ENCODE measurements at places on chromosomes 2 and 18.

DNA sequence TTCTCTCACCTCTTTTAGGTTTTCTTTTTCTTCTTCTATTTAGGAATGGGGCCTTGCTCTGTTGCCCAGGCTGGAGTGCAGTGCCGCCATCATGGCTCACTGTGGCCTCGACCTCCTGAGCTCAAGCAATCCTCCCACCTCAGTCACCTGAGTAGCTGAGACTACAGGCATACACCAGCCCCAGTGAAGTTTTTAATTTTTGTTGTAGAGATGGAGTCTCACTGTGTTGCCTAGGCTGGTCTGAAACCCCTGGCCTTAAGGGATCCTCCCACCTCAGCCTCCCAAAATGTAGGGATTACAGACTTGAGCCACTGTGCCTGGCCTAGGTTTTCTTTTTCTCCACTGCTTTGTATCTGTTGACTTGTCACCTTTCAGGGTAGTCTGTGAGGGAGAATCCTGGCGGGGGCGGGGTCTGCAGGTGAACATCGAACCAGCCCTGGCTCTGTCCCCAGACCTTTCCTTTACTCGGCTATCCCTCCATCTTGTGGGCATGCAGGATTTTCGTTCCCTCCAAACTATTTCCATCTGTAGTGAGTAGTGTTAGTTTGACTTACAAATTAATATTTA lies 21.7 kb downstream of the NCK2 start:
- DNase-seq: no peak

- peak; percentile 67 for DNase-seq
Observed at GRCh38 chr18:21364471-21364870, 122.4 kb downstream of the GREB1L start.

- DNase-seq: no peak
Observed at GRCh38 chr18:24876266-24876665, 415.8 kb downstream of the HRH4 start.

- no peak for DNase-seq
Observed at GRCh38 chr2:201204655-201205514, 21.9 kb downstream of the CASP10 start.

DNA sequence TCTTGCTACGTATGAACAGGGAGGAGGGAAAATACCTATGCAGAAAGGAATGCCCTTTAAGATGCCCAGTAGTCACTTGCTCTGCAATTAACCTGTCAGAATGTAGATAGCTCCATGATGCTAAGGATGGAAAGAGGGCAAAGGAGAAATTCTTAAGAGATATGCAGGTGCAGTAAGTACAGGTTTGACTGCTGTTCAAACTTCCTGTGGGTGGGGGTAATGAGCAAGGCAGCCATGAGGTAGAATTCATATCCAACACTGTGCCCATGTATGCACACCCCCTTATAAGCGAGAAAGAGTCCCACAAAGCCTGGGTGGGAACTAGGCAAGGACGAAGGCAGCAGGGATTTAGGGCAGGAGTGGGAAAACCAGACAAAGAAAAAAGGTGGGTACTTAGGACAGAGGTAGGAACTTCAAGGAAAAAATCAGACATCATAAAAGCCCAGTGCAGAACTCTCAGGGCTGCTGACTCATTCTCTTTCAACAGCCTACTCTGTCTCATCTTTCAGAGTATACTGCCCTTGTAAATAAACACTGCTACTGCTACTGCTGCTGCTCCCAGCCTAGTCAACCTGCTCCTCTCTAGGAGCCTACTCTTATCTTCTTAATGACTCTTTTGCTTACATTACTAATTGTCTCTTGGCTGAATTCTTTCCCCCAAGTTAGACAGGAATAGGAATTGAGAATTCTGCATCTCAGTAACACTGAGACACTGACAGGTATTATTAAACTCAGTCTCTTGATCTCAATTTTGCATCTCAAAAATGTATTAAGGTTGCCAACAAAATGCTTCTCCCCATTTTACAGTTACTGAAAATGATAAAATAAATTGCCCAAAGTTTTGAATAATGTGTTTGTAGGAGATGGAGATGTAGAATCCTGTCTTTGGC lies 189.0 kb downstream of the PTH2R start:
- no peak for DNase-seq

DNA sequence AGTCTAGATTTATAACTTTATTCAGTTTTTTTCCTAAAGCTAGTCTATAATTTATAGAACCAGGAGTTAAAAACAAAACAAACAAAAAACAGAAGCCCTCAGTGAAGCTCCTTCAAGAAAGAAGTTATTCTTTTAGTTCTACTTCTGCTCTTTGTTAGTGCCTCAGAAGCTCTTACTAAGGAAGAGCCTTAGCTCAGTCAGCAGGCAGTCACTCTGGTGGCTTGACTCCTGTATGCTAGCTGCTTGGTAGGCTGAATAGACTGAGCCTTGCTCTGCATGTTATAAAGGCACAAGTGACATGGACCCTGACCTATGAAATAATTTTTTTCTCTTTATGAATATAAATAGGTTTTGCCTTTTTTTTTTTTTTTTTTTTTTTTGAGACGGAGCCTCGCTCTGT lies 24.8 kb downstream of the NCOA1 start:
- DNase-seq: peak; percentile 24

- no peak for DNase-seq
Observed at GRCh38 chr2:31349684-31350083, 64.9 kb downstream of the XDH start.

- DNase-seq: no peak
Observed at GRCh38 chr2:134301928-134302260, 48.0 kb downstream of the MGAT5 start.

DNA sequence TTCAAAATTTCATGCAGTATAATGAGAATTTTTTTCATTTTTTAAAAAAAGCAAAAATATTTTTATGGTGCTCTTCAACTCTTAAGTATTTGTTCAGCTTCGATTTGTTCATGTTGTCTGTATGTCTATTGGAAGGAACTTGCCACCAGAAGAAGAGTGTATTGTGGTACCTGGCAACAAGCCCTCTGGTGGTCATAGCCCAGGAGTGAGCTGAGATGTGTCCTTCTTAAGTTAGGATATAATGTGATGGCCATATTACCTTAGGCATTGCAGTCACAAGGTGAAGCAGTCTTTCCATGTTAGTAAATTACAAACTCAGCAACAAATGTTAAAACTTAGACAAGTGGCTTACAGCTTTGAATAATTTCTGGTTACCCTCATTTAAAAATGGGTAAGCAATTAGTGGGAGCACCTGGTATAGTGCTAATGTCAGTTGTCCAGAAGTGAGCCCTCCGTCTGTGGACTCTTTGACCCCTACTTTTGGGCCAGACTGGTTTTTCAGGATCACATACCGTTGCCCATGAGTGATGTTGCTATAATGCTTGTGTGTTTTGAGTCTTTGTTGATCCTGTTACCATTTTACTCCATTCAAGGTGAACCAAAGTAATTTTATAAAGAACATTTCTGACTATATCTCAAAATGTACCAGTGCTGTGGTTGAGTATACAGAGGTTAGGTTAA lies 57.4 kb downstream of the MYO1B start:
- peak; percentile 17 for DNase-seq

DNA sequence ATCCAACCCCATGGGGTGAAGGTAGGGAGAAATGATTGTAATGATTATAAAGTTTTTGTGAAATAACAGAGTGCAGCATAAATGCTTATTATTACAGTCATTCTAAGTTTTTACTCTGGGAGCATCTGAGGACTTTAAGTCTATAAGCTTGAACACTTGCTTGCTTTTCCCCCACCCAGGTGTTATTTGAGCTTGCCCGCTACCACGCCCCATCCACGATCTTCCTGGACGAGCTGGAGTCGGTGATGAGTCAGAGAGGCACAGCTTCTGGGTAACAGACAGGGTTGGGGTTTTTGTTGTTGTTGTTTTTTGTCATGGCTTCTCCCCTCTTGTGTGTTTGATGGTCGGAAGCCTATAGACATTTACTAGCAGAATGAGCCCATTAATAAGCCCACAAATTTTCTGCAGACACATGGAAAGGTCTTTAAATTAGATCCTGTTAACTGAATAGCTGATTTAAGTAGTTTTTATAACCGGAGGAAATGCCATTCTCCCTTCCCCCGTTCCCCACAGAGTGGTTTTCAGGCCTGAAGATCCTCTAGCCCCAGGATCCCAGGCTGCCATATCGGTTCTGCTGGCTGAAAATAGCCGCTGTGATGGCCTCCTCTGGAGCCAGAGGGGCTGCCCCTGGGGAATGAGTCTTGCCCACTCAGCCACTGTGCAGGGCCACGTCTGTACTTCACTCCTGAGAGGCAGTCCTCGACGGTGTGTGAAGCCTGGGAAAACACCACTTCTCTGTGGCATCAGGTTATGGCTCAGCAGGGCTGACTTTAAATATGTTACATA lies 39.9 kb upstream of the ELOA2 start:
- no peak for DNase-seq

DNA sequence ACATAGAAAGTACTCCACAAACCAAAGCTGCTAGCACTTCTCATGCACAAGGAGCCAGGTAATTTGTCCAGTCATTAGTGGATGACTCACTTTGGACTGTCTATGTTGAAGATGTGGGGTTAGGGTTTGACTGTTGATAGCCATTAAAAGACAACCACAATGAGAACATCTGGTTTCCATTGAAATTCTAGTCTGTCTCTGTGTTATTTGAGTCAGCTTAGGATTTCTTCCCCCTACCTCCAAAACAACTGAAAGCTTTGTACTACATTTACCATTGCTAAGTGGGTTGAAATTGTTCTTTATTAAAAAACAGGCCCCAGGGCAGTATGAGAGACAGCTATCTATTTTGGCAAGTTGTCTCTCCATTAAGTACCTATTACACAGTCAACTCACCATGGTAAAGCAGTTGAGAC lies 50.2 kb upstream of the ANKRD44 start:
- DNase-seq: no peak

DNA sequence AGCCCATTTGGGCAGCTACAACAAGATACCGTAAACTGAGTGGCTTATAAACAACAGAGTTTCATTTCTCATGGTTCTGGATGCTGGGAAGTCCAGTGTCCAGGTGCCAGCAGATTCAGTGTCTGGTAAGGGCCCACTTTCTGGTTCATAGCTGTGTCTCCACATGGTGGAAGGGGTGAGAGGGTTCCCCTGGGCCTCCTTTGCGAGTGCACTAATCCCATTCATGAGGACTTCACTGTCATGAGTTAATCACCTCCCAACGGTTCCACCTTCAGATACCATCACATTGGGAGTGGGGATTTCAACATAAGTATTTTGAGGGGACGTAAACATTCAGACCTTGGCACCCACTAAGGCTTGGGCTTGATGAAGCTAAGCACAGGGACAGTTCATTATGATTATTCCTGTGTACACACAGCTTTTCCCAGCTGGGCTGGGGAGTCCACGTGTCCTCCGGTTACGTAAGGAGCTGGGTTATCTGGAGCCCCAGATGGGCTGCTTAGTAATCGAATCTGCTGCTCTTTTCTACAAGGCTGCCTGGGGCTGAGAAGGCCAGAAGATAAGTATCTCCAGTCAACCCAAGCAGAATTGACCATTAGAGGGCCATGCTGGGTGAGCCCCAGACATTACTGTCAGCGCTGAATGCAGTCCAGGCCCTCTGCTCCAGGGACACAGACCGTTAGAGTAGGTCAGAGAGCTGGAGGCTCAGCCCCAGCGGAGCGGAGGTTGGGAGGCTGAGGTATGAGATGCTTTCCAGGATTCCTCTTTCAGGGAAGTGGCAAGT lies 42.7 kb downstream of the EPAS1 start:
- no peak for DNase-seq

DNA sequence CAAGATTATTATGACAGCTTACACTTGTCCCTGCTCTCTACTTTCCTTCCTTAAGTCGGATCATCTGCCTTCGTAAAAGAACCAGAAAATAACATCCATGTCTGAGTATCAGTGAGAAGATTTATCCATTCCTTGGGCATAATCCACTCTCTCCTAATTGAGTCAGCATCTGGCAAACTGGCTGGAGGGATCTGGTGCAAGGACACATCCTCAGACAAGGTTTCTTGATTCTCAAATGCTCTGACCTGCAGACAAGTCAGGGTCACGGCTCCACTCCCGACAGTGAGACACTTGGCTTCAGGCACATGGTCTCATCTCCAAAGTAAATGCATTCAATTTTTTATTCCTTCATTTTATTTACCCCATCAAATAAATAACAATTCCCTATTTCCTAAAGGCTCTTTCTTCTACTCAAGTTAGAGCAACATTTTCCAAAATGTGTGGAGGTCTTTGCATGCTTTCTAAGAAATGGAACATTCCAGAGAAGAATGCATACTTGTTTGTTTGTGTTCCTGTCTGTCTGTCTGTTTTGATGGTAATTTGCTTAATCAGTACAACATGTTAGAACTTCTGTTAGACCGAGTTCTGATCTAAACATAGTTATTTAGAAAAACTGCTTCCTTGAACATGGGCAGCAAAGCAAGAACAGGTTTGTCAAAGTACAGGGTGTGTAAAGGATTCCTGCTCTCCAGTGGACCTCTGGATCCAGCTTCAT lies 246.9 kb downstream of the IRS1 start:
- DNase-seq: no peak

DNA sequence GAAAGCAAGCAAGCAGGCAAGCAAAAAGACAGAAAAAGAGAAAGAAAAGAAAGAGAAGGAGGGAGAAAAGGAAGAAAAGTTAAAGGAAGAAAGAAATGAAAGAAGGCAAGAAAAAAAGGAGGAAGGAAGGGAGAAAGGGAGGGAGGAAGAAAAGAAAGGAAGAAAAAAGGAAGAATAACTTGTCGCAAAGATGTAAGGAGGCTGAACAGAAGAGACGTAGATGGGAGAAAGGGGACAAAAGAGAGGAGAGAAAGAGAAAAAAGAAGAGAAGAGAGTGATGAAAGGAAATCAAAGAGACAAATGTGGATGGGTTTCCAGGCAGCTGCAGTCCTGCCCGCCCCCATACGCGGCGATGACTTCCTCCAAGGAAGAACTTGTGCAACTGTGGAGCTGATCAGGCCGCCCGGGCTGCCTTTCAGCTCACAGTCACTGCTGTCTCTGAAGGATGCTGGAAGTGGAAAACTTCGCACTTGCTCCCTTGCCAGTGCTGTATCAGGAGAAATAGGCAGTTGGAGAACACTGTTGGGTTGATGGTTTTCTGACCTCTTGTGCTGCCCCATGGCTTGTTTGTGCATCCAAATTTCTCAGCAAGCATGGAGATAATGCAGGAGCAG lies 52.9 kb downstream of the TRIB2 start:
- no peak for DNase-seq

DNA sequence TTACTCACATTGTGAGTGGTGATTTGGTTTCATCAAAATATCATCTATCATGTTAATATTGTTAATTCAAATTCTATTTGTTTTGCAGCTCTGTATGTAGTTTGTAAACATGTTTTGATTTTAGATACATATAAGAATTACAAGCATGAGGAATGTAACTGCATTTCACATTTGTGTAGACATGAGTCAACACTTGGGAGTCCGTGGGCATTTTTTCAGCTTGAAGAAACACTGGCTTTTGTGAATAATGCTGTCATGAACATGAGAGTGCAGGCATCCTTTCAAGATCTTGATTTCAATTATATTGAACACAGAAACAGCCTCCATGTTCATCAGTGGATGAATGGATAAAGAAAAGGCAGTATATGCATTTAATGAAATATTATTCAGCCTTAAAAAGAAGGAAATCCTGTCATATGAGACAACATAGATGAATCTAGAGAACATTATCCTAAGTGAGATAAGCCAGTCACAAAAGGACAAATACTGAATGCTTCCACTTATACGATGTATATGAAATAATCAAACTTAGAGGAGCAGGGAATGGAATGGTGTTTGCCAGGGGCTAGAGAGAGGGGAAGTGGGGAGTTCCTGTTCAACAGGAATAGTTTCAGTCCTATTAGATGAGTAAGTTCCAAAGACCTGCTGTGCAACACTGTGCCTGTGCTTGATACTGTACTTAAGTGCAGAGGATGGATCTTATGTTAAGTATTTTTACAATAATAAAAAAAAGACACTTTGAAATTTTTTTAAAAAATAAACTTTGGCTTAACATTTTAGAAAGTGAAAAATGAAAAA lies 194.9 kb downstream of the LRATD1 start:
- DNase-seq: no peak

- DNase-seq: no peak
Observed at GRCh38 chr2:98761267-98761781, 30.4 kb upstream of the MGAT4A start.
